ENCODE measurements at places on chromosomes 3 and 15.

- no peak for DNase-seq
These were observed 22.3 kb downstream of the LNP1 start for GRCh38 chr3:100423611-100424010.

- no peak for DNase-seq
These were observed 44.7 kb downstream of the CEP70 start for GRCh38 chr3:138549179-138549977.

- no peak for DNase-seq
These were observed 82.8 kb upstream of the CDV3 start for GRCh38 chr3:133490468-133491351.

DNA sequence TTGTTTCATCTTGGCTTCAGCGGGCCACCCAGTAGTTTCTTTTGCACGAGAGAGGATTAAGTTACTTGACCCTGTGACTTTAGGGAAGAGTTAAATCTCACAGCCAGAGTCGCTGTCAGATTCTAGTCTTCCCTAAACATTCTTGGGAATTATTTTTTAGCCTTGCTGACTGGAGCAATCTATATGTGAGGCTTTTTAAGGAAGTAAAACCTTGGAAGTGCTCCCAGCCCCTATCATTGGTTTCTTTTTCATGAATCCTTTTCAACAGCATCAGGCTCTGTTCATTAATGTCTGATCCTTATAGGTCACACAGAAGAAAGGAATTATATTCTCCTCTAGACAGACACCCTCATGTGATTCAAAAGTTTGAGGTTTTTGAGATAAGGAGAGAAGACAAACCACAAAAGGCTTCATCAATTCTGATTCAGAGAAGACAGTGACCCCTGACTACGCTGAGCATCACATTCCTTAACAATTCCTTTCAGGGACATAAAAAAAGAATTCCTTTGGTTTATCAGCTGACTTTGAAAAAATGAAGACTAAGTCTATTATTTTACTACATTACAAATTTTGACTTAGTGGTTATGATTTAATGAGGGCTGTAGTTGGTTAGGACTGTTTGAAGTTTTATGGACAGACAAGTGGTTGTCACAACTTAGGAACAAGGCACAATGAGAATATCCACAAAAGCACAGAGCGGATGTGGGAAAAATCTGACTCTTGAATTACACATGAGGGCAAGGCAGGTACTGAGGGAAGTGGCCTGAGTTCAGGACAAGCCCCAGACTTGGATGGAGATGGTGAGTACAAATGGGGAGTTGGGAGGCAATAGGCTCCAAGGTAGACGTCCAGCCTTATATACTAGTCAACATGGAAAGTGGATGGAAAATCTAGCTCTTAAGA, 171.1 kb upstream of the STT3B start:
- no peak for DNase-seq

DNA sequence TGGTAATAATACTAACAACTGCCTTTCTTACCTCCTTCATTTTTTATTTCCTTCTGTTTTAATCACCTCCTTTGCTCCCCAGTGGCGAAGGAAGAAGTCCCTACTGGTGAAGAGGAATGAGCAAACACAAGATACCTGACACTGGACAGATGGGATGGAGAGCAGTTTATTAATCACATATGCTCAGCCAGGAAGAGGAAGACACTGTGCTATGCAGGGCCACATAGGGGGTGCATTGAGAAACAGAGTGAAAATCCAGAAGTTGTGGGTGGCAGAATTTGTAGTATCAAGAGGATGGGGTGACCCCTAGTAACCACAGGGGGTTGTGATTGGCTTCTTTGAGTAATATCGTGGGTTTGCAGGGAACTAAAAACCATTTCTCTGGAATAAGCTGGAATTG, 1041.9 kb downstream of the OTOL1 start:
- DNase-seq, result no peak

DNA sequence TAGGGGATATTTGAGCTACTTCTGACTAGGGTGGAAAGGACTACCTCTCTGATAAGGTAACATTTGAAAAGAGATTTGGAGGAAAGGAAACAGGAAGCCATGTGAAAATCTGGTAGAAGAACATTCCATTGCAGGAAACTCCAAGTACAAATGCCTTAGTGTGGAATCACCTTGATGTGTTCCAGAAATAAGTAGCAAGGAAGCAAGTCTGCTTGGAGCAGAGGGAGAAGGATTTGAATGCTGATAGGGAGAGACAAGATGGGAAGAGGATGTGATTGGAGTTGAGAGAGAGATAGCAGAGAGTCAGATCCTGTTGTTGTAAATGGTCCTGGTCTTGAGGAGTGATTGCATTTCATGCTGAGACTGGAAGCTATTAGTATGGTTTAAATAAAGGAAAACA, 335.1 kb upstream of the DCBLD2 start:
- DNase-seq, result no peak

- DNase-seq, result no peak
These were observed 130.3 kb upstream of the WNT5A start for GRCh38 chr3:55617385-55617784.

DNA sequence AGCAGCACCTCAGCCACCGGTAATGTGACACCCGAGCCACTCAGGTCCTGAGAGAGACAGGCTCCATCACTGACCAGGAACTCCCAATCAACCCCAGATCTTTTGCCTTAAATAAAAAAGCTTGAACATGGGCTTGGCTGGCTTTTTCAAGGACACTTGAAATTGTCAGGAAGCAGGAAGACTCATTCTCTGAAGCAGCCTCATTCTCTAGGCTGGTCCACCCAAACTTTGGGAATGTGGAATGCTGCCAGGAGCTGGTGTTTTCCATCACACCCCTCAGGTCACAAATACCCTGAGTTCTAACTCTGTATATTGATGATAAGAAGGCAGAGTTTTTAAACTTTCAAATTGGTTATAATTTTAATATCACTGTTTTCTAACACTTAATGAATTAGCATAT, 17.0 kb downstream of the CXCR6 start:
- DNase-seq, result no peak

DNA sequence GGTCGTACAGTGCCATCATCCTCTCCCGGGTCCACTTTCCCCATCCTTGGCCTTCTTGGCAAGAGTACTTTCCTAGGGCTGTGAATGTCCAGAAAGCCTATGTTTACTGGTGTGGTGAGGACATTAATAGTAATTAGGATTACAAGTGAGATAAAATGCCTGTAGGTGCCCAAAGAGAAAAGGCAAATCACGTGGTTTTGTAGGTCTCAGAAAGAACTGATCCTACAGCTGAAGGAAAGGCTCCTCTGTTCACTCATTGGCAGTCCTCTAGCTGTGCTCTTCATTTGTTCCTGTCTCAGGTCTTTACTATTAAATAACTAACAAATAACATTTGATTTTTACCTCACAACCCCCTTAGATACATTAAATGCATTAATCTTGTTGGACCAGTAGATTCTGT, 220.1 kb upstream of the CBLB start:
- DNase-seq, result no peak

DNA sequence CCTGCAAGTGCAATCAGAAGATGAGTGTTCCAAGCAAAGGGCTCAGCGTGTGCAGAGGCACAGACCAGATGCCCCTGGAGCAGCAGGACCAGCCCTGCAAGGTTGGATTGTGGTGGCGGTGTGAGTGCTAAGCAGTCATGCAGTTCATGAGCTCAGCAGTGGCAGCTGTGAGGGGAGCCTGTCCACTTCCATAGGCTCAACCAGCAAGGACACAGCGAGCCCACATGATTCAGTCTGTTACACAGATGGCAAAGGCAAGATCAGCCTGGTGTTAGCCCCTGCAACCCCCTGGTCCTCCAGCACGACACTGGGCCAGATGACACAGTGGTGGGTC, 95.9 kb upstream of the PRR23E start:
- no peak for DNase-seq

- no peak for DNase-seq
These were observed 93.4 kb downstream of the XXYLT1 start for GRCh38 chr3:195177422-195178123.

- DNase-seq, result no peak
These were observed 35.6 kb downstream of the IQSEC1 start for GRCh38 chr3:13037458-13038117.

DNA sequence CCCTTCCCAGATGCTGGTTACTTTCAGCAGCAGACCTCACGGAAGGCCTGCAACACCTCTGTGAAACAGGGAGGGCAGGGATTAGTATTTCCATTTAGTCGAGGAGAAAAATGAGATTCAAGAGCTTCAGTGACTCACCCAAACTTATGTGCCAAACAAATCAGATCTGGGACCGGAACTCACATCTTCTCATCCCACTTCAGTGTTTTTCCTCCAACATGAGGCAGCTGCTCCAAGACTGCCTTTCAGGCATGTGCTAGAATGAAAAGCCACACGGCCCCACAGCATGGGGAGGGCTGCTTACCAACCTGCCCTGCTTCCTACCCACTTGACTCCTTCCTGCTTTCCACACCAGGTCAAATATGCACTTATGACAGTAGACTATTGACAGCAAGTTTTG, 129.4 kb upstream of the SLC24A5 start:
- no peak for DNase-seq

DNA sequence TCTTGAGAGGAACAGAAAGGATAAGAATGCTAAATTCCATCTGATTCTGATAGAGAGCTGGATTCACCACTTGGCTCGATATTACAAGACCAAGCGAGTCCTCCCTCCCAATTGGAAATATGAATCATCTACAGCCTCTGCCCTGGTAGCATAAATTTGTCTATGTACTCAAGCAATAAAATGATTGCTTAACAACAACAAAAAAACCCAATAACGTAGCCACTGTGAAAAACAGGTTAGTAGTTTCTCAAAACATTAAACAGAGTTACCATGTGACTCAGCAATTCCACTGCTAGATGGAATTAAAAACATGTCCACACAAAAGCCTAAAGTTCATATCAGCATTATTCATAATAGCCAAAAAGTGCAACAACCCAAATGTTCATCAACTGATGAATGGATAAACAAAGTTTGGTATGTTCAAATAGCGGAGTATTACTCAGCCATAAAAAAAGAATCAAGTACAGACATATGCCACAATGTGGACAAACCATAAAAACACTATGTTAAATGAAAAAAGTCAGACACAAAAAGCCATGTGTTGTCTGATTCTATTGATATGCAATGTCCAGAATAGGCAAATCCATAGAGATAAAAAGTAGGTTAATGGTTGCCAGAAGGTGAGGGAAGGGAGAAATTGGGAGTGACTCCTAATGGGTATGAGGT, 16.8 kb downstream of the BCL2L10 start:
- no peak for DNase-seq

- no peak for DNase-seq
These were observed 598.6 kb downstream of the FOXP1 start for GRCh38 chr3:70984776-70985482.

GRCh38 chr3:96183871-96184270, 630.5 kb upstream of the EPHA6 start:
- DNase-seq, result no peak

DNA sequence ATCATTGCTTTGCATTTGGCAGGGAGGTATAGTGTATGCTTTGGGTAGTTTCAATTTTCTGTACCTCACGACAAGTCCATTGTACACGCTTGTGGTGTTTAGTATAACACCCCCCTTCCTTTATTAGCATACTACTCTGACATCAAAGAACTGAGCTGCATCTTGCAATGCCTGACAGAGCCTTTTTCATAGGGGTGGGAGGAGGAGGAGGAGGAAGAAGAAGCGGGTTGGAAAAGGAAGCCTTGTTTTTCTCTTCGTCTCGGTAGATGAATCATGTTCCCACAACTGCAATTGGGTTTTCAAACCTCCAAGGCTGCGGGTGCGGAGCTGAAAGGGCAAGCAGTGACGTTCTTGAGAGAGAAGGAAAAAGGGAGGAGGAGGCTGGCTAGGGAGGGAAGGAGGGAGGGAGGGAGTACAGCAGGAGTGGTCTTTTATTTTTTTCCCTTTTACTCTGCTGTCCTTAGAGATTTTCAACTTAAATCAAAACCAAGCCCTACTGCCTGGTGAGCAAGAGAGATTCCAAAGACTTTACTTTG, 175.7 kb downstream of the KLHL25 start:
- DNase-seq, result no peak

DNA sequence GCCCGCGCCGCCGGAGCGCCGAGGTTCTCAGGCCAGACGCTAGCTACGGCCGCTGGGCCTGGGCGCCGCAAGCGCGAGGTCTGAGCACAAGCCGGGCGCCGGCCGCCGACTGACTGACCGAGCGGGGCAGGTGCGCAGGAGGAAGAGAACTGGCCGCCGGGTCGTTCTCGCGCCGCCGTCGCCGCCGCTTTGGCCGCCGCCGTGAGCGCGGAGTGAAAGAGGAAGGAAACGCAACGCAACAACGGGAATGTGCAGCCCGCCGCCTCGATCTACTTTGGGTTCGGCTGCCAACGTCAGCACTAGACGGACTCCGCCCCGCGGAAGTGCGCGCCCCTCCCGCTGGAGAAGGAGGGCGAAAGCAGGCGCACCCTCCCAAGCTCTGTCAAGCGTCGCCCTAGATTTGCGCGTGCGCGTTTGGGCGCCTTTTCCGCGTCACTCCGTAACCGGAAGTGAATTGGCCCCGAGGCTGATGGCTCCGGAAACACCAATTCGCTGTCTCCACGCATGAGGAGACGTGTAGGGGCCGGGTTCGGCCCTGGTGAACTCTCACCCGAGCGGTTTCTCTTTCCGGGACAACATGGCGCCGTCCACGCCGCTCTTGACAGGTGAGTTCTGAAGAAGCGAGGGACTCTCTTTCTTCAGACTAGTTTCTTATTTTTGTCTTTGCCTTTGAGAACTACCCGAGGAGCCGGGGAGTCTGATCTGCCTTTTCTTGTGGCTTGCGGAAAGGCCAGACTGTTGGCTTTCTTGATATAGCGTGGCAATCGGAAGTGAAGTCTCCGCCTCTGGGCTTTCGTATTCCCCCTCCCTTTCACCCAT, at the start of the genes EIF2A and SERP1:
EIF2A (plus strand) TSS at position 562 of the 819 bp plus-strand sequence; CDS start at position 578, 16 bp downstream.
SERP1 (minus strand) TSS at position 271 of the 819 bp plus-strand sequence. CDS start 361 bp downstream, outside the sequence.
- DNase-seq, result peak; percentile 97

DNA sequence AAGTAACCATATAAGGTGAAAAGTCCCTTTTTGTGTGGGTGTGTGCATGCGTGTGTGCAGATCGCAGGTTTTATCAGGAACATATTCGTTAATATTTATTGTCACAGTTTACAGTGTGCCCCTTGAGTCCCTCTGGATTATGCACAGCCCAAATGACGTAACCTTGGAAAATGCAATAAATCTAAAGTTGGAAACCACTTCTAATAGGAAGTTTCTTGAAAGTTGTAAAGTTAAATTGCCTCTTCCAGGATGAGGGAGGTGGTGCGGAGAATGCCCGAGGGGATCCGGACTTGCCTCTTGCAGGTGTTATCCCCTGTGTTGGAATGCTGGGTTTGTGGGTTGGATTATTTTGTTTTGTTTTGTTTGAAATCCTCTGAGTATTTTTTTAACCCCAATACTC, 143.3 kb downstream of the CMSS1 start:
- no peak for DNase-seq

- no peak for DNase-seq
These were observed 49.8 kb downstream of the RSRC1 start for GRCh38 chr3:158159714-158160113.

GRCh38 chr3:52794612-52795099, at the start of gene ITIH3:
ITIH3 (plus strand) TSS chr3:52794796; CDS start chr3:52794804, 8 bp downstream.
- DNase-seq, result no peak

GRCh38 chr3:120155108-120155507, 60.9 kb upstream of the GSK3B start:
- no peak for DNase-seq

- DNase-seq, result no peak
These were observed 46.8 kb upstream of the PCSK6 start for GRCh38 chr15:101536166-101536874.

GRCh38 chr3:17140670-17141505, 256.1 kb downstream of the PLCL2 start:
- DNase-seq, result no peak

GRCh38 chr3:100252001-100252400, 8.8 kb upstream of the TBC1D23 start:
- DNase-seq, result no peak

- no peak for DNase-seq
These were observed 39.8 kb upstream of the SGO1 start for GRCh38 chr3:20225769-20226168.

Measured in NCI-H1048 (cell line).